Effector CD4-positive, alpha-beta T cell (primary cell): ENCODE measurements at places on chromosomes 7 and 10.

DNA sequence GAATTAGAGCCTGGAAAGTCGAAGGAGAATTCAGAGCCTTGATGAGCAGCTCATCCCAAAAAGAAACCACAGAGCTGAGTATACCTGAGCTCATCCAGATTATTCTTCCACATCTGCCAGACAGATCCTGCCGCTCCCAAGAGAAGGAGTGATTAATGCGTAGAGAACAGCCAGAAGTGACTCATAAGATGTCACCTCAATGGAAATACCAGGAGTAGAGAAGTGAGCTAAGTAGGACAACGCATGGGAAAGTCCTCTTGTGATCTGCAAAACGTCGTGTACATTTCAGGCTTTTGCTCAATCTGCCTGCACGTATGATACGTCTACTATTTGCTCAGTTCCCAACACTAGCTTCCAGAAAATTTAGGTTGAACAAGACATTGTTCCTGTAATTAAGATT lies 230.5 kb upstream of the AUTS2 start:
- no peak for DNase-seq

GRCh38 chr7:85583131-85583953 lies 396.5 kb upstream of the SEMA3D start:
- DNase-seq: no peak

GRCh38 chr7:36147361-36147760 lies 5.7 kb upstream of the EEPD1 start:
- no peak for DNase-seq

GRCh38 chr7:143892527-143893300 lies 9.3 kb downstream of the TCAF1 start:
- no peak for DNase-seq

GRCh38 chr7:156094350-156095146 lies 282.3 kb upstream of the SHH start:
- no peak for DNase-seq

DNA sequence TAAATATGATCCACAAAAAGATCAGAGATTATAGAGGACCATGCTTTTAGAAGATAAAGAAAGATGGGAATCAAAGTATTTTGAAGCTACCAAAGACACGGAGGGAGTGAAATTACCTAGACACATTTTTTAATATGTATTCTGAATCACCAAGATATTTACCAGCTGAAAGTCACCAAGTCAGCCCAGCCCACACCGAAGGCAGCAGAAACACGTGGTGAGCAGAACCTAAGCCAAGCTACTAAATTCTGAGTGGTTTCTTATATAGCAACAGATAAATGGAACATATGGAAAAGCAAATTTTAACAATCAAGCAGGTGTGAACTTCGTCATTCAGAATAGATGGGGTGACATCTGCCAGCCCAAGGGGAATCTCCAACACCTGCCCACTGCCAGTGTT lies 134.7 kb upstream of the AKR1E2 start:
- no peak for DNase-seq

DNA sequence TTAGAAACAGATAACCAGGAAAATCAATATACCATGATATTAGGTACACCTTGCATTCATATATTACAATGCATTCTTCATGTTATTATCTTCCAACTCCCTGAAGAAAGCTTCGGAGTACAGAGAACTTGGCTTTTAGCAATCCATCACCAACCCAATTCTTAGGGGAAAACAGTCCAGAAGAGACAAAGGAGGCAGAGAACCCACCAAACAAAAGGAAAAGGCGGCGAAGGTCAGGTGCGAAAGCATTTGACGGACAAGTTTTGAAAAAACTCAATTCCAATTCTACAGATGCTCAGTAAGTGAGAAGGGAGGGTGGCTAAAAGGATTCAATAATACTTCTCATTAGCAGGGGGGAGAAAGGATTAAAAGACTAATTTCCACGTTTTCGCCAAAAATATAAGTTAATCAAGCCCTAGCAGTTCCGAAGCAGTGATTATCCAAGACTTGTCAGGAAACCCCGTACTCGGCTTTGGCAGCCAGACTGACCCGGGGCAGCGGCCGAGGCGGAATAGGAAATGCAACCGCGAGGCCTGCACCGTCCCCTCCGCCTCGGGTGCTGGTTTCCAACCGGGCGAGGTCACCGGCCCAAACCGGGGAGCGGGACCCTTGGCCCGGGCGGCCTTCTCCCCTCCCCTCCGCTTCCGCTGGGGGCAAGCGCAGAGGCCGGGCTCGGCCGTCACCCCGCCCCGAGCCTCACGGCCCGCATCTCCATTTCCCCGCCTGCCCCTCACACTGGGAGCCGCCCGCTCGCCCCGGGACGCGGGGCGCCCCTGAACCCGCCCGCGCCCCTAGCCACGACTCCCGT lies 747 bp downstream of the GDI2 start:
- DNase-seq: peak; percentile 21

- no peak for DNase-seq
These were observed 704.9 kb upstream of the LRRN3 start for GRCh38 chr7:110386006-110386405.

- no peak for DNase-seq
These were observed 419.6 kb upstream of the NRP1 start for GRCh38 chr10:33754052-33754451.

DNA sequence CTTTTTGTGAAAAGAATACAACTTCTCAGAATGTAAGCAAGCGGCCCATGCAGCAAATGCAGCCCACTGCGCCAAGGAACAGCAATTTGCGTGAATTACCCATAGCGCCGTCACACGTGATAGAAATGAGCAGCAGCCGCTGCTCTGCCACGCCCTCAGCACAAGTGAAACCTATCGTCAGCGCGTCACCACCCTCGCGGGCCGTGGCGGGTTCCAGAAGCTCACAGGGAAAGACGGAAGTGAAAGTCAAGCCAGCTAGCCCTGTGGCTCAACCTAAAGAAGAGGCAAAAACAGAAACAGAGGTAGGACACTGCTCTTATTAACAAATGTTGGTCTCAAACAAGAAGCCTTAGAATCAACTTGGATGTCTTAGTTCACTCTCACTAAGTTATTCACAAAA lies 70.5 kb downstream of the SHH start:
- no peak for DNase-seq

DNA sequence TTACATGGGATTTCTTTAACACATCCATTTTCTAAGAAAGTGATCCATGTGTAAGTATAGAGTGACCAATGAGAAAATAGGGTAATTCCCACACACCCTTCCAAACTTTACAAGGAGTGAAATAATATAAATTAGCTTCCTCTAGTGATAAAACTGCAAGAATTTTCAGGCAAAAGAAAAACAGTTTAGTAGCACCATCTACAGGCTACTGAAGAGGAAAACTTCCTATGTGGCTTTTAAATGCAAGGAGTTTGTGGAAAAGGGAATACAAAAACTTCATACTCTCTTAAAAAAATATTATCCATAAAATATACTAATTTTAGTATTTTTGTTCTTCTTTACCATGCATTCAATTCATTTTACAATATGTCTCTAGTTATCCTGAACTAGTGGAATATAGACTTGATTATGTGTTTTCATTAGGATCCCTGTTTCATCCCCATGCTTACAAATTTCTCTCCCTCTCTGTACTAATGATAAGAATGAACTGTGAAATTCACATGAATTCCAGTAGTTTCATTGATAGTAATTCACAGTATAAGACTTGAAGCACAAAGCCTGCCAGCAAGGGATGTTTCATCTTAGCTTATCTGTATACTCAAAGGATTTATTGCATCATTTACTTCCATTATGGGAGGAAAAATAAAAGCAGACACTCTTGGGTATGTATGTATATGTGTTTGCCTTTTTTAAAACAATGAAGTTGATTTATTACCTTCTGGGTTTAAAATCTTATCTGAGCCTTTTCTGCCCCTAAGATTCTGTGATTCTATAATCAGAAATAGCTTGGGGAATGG lies 442.9 kb downstream of the AUTS2 start:
- DNase-seq: no peak

DNA sequence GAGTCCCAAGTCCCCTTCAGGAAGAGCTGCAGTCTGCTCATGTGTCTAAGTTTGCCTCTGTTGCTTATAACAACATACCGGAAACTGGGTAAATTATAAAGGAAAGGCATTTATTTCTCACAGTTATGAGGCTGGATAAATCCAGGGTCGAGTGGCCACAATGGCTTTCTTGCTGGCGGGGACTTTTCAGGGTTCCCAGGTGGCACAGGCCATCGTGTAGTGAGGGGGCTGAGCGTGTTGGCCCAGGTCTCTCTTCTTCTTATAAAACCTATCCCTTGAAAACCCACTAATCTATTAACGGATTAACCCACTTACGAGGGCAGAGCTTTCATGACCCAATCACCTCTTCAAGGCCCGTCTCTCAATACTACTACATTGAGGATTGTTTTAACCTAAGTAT lies 8.7 kb downstream of the VIPR2 start:
- DNase-seq: no peak
